ENCODE measurements at places on chromosomes 2 and 18.

- DNase-seq = no peak
These were observed 238.3 kb upstream of the RASGRP3 start for GRCh38 chr2:33238111-33238510.

DNA sequence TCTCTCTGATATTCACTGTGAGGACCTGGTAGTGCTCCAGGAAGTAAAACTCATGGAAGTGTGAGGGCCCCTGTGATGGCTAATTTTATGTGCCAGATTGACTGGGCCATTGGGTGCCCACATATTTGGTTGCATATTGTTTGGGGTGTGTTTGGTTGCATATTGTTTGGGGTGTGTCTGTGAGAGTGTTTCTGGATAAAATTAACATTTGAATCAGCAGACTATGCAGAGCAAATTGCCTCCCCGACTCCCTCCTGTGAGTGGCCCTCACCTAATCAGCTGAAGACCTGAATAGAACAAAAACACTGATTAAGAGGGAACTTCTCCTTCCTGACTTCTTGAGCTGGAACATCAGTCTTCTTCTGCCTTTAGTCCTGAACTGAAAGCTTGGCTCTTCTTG lies 173.3 kb upstream of the LINC00305 start:
- DNase-seq = no peak

DNA sequence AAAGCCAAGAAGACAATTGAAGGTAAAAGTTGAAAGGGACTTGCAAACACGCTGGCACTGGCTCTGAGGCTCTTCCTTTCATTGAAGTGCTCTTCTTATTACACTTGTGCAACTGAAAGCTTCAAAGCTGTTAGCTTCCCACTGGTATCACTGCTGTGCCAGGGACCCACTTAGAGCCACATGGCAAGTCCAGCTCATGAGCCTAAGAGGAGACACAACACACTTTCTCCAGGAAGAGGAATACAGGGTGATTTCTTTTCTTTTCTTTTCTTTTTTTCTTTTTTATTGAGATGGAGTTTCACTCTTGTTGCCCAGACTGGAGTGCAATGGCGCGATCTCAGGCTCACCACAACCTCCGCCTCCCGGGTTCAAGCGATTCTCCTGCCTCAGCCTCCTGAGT lies 218.2 kb downstream of the ATAD2B start:
- DNase-seq = no peak

DNA sequence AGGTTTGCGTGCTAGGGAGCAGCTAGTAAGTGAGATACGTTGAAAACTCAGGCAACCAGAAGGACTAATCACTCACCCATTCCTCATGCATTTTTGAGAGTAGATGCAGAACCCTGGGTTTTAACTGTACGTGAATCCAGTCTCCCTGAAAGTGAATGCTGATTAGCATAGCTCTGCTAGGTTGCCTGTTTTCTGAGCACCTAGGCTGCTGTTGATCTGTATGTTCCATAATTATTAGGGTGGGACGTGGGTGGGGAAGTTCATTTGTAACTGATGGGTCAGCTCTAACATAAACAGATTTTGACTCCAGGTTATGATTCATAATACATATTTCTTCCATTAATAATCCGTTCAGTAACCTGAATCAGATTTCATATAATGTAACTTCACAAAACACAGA lies 379.0 kb upstream of the FANCL start:
- DNase-seq = no peak

GRCh38 chr2:231276987-231277386 lies 78.6 kb downstream of the ARMC9 start:
- peak; percentile 66 for DNase-seq

DNA sequence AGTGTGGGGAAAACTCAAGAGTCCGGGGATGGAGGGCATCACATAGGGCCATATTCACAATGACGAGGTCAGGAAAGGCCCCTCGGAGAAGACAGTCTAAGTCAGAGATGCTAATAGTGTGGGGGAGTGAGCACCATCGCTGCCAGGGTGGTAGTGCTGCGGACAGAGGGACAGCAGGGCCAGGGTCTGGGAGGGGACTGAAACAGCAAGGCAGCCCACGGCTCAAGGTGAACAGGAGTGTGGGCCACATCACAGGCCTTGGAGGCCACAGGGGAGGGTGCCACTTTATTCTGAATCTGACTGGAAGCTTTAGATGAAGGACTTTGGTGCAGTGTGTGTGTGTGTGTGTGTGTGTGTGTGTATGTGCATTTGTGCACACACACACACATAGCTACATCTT lies 130.9 kb upstream of the GLI2 start:
- no peak for DNase-seq

DNA sequence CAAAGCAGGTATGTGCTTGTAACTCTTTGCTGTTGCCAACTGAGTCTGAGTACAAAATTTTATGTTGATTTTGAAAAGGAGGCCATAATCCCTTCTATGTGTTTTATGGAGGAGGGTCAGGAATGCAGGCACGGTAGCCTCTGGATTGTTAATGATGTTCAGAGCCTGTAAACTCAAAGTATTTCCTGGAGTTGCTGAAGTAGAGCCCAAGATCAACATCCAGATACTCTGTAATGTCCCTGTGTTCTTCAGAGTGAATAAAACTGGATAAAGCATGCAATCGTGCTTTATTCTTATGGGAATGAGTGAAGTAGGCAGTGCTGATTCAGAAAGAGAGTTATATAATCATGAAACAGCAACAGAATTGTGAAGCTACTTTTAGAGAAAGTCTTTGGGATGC lies 61.8 kb upstream of the CHRNA1 start:
- DNase-seq = no peak

GRCh38 chr18:79523206-79523735 lies 127.5 kb downstream of the NFATC1 start:
- peak; percentile 67 for DNase-seq

GRCh38 chr2:158975271-158975921 lies 7.0 kb downstream of the TANC1 start:
- no peak for DNase-seq

GRCh38 chr2:198343471-198343870 lies 539.1 kb downstream of the PLCL1 start:
- DNase-seq = no peak

DNA sequence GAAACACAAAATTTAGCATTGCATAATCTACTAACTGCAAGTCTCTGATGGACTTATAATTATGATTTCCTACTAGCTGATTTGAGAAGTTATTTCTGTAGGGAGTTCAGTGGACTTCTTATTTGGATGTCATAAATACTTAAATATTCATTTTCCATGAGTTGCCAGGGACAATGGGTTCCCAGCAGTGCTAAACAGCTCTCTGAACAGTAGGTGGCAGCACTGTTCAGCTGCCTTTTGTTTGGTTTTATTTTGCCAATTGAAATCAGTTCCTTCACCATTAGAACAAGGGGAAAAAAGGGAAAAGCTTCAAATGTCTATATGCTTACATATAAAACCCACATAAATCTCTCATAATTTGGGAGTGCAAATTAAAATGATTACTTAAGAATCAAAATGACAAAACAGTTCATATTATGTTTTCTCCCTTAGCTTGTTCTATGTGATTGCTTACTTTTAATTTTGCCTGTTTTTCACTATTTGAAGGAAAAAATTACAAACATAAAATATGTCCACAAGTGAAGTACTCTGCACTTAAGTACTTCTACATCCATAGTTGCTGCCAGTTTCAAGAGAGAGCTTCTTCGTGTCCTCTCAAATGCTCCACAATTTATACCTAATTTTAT lies 898.9 kb downstream of the CPS1 start:
- DNase-seq = peak; percentile 36

DNA sequence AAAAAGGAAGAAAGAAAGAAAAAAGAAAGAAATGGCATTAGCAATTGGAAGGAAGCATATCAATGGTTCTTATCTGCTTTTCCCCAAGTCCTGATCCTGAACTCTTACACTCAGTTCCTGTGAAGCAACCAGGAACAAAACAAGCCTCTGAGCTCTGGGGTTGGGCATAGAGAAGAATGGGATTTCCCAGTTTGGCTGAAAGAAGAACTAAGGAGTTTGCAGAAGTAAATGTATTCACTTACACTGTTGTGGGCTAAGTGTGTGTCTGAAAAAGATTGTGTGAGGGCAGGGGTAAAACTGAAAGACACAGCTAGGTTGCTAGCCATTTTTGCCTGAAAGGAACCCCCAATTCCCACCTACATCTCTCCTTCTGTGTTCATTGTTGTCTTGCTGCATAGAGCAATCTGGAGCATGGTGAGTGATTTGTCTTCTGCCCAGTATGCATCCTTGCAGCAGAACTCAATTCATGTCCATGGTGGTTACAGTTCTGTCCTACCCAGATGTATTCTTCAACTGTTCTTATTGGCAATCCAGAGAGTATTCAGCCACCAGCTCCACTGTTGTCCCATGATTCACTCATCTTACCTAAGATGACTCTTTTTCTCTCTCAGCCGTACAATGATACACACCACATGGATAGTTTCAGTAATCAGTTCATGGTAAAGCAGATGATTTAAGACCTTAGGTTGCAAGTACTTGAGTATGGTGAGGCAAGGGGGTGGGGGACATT lies 348.7 kb downstream of the ARHGAP15 start:
- peak; percentile 11 for DNase-seq

DNA sequence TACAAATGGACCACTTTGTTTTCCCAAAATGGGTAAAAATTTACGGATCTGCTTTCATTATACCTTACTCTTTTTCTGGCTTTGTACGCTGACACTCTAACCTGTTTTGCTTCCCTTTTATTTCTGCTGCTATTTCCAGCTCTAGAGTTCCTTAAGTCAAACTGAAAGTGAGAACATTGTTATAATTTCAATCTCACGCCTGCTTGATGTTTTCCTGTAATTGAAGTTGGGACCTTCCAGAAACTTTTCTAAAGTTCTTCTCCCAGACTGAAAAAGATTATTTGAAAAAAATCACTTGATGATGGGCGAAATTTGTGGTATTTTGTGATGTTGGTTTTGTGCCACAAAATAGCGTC lies 1.8 kb downstream of the GLS start:
- DNase-seq = peak; percentile 60

GRCh38 chr2:204645018-204645773 lies 99.9 kb downstream of the PARD3B start:
- DNase-seq = no peak

DNA sequence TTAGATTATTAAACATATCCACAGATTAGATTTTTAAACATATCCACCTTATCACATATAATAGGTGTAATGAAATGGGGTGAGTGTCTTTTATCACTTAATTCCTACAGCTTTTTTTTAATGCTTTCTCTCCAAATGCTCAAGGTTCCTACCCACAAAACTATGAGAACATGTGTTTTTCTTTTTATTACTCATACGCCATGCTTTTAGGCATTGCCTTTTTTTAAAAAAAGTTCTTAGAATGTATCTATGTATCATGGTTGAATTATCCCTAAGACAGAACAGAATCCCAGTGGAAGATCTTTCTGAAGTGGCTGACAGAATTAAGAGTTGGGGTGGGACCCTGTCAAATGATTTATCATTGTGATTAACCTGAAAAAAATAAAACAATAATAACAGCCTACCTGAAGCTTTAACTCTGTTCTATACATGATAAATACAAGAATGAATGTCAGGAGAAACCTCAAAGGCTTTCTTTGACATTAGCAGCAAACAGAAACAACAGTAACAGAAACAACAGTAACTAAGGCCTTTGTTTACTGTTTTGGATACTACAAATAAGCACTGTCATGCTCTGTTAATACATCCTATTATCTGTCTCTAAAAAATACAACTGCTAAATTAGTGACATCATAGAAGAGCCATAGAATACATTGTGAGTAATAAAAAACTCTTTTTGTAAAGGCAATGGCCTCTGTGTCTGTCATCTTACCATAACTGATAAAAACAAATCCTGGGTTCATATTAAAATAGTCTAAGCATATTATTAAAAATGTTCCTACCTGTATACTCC lies 4.1 kb upstream of the ZNF397 start:
- DNase-seq = no peak

- DNase-seq = peak; percentile 92
These were observed 10.0 kb upstream of the PROC start for GRCh38 chr2:127408004-127408806.

GRCh38 chr2:73291461-73292315 lies 1.7 kb downstream of the EGR4 start:
- no peak for DNase-seq

GRCh38 chr18:75158465-75159237 lies 50.3 kb downstream of the PTGR3 start:
- DNase-seq = no peak

DNA sequence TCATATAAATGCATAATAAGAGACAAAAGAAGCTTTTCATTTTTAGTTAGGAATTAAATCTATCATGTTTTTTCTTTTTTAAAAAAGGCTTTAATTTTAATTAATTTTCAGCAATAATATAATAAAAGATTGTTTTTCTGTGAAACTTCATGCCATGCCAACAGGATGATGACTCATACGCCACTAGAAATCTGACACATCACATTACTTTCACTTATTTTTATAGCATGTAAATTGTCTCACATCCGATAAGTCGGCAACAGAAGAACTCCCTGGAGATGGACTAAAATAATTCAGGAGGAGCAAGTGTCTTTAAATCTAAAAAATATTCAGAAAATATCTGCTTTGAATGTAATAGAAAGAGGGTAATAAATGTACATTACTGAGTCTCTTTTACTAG lies 1024.2 kb upstream of the ACVR2A start:
- no peak for DNase-seq

GRCh38 chr2:105395691-105396090 lies 3.2 kb downstream of the FHL2 start:
- DNase-seq = no peak

DNA sequence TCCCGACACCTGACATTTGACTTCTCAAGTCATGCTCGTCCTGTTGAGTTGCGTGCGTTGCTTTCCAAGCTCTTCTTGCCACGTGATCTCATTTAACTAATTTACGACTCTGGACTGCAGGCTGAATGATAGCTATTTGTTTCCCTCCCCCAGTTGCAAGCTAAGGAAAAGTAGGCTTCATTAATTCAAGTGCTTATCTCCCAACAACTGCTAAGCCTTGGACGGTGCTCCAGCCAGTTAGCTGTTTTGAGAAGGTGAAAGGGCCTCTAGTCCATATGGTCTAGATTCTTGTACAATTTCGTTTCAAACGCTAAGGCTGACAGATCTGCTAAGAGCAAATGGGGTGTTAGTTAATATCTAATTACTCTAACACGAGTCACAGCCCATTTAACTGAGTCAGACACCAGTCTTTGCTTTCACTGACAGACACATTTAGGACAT lies 21.1 kb downstream of the GPR45 start:
- no peak for DNase-seq

DNA sequence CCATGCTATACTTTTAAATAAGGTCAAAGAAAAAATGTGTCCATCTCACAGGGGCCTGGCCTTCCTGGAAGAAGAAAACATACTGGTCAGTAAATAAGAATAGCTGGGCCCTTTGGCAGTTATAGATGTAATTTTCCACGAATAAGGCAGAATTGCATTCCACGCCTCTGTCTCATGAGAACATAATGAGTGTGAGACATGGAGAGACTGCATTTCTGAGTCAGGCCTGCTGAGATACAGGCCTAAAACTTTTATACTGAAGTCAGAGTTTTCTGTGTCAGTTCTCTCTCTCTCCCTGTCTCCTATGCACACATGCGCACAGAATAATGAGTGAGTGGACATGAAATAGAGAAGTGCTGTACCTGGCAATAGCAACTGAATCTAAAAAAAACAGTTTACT lies 20.4 kb upstream of the IL1R1 start:
- no peak for DNase-seq

All from activated CD4-positive, alpha-beta T cell treated with anti-CD3 and anti-CD28 coated beads, Interleukin-10, Interleukin-2, amounts not matched to agents 100 ng/mL and 50 ng/mL, durations not matched to agents 16 hours and 8 hours (primary cell).